Activated naive CD4-positive, alpha-beta T cell (primary cell): ENCODE measurements at places on chromosomes 7 and 10.
A peak's percentile ranks its signal among the peaks of the same experiment; 100 is the strongest.

DNA sequence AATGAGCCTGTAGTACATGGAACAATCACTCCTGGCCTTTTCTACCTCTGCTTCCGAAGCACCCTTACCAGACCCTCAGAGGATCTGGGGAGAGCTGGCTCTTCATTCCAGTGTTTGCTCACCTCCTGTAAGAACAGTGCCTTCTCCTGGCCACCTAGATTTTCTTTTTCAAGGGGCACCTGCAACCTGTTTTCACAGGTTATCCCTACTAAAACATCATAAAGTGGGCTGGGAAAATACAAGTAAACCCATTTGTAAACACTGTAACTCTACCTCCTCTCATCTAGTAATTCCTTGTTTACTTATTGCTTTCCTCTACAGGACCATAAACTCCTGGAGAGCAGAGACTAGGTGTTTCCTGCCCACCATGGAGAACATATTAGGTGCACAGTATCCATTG is 1.1 kb downstream of the PIK3AP1 start:
- DNase-seq = no peak

- no peak for DNase-seq
These were observed 41.6 kb downstream of the SMNDC1 start for GRCh38 chr10:110263164-110263563.

- no peak for DNase-seq
These were observed 420.2 kb upstream of the NFE2L3 start for GRCh38 chr7:25731846-25732245.

DNA sequence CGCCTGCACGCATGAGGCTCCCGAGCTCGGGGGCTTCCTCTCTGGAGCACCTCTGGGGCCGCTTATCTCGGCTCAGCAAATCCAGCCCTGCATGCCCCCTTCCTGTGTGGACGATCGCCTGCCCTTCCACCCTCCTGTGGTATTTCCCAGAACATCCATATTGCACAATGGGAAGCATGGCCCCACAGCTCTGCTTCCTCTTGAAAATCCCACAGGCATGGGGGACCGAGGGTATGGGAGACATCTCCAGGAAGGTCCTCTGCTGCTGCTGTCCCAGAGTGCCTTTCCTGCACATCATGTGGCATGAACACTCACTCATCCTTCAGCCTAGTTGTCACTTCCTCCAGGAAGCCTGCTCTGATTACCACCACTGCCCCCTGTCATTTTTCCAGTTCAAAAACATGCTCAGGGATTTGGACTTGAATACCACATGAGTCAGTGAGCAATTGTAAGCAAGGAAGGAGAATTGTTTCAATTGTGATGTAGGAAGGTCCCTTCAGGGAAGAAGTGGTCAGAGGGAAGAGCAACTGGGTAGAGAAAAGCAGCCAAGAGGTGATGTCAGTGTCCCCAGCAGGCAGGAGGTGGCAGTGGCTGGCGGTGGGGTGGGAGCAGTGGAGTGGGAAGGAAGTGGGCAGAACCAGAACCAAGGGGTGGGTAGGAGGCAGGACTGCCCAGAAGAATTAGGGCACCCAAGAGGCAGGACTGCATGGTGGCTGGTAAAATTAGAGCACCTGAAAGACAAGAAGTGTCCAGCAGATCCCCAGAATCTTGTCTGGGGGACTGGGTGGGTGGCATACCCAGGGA is 67.5 kb upstream of the ZMIZ1 start:
- DNase-seq = no peak

- no peak for DNase-seq
These were observed 134.3 kb upstream of the PDE1C start for GRCh38 chr7:32204361-32205018.

DNA sequence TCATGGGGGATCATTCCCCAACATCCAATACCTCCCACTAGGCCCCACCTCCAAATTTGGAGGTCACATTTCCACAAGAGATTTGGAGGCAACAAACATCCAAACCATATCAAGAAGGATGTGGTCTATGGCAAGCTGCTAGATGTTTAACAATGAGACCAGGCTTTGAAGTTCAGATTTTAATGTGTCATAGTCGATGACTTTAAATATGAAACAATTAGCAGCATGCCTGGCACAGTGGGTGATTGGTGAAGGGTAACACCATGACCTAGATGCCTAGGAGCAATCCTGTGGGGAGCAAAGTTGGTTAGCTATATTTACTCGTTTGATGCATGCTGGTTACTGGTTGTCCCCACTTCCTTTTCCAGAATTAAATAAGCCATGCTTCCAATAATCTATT is 356.4 kb upstream of the VWC2 start:
- DNase-seq = no peak

DNA sequence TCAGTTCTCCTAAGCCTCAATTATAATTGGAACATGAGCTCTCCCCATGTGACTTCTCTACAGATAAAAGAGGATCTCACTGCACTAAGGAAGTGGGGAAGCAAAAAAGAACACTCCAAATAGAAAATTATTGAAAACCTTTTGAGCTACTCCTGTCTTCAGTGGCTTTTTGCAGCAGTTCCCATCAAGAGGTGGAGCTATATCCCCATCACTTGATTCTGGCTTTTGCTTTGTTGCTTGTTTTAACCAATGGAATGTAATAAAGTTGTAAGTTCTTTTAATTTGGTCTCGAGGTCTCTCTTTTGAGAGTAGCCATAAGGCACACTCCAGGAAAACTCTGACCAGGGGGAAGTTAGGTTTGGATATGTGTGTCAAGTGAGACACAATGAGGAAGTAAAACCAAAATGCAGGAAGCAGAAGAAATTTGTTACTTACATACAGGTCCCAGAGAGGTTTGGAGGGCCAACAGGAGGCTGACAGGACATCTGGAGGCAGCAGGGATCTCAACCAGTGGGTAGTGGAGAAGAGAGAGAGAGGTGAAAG is 569.4 kb downstream of the HTR7 start:
- DNase-seq = no peak

DNA sequence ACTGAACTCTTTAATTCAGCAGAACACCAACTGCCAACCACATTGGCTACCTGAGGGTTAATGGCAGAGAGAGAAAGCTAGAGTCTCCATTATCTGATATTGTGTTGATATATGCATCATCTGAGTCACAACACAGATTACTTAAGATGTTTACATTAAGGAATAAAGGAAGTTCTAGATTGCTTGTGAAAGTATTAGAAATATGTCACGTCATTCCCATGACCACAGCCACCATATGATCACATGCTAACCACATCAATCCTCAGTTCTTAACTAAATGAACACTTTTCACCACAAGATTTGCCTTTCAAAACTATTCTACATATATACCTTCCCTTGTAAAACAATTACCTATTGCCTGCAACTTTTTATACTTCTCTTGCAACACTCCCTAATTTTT is 337.9 kb downstream of the FGFR2 start:
- DNase-seq = no peak

GRCh38 chr7:99312316-99313203 is 13.1 kb upstream of the ARPC1A start:
- DNase-seq = peak; percentile 20

GRCh38 chr7:31202801-31203200 is 137.7 kb downstream of the NEUROD6 start:
- no peak for DNase-seq

- no peak for DNase-seq
These were observed 89.6 kb downstream of the CHRM2 start for GRCh38 chr7:136958016-136958415.

GRCh38 chr10:20446561-20447193 is 450.4 kb downstream of the NEBL start:
- no peak for DNase-seq

DNA sequence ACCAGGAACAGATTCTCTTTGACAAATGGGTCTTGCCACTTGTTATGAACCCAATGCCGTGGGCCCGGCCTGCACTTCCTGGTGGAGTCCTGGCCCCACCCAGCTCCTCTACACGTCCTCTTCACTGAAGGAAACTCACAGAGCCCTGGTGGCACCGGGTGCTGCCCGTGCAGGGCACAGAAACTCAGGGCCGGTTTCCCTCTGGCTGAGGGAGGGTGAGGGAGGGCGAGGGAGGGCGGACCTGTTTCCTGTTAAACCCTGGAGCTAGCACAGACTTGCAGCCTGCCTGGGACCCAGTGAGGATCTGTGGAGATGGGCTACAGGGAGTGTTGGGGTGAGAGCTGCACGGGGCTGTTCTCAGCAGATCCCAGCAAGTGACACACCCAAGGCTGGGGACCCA is 596.3 kb downstream of the PTPRN2 start:
- DNase-seq = no peak

DNA sequence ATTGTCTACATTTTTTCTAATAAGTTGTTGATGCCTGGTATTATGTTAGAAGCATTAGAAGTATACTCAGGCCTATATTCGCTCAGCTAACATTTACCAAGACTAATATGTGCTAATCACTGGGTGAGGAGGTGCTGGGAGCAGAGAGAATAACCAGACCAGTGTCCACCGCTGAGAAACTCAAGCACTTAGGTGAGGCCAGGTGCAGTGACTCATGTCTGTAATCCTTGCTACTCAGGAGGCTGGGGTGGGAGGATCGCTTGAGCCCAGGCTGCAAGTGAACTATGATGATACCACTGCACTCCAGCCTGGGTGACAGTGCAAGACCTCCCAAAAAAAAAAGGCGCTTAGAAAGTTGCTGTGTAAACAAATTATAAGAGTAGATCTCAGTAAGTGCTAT is 182.2 kb upstream of the AOAH start:
- DNase-seq = no peak
